ENCODE measurements at places on chromosomes 3 and 15.

DNA sequence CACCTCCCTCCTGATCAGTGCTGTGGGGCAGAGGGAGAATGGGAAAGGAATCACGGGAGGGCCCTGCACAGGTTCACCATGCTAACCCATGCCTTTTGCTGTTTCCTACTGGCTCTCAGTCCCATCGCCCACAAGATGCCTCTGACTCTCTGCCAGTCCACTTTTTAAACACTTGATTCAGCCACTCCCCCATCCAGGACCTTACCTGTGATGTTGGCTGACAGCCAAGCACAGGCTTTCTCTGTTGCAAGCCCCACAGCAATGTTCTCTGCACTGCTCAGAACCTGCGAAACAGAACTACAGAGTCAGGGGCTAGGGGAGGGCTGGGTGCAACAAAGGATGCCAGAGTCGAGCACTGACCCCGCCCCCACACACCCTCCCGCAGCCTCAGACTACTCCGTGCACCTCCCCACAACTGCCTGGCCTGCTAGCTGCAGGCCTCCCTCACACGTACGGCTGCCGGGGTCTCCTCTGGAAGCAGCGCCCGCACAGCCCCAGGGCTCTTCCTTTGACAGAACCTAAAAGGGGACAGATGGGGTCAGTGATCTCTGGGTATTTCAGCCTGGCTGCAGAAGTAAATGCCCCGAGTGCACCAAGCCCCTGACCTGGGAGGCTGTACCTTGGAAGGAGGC lies 9.1 kb downstream of the CDAN1 start:
- peaks cover 2% of the 10 kb centered on the region for H3K27me3 ChIP-seq
- peaks cover 26% of the 10 kb centered on the region for H3K36me3 ChIP-seq
- no peak overlapping the region for H3K4me3 ChIP-seq
- no peak for DNase-seq
- peaks cover 6% of the 10 kb centered on the region for H3K4me1 ChIP-seq

- H3K36me3 ChIP-seq = peaks cover 30% of the 10 kb centered on the region
- H3K4me3 ChIP-seq = no peak overlapping the region
- H3K4me1 ChIP-seq = peaks cover 41% of the 10 kb centered on the region
- DNase-seq = no peak
- H3K27ac ChIP-seq = no peak overlapping the region
- H3K27me3 ChIP-seq = no peaks in the 10 kb centered on the region
These were observed 68.8 kb downstream of the TJP1 start for GRCh38 chr15:29753506-29753905.

- H3K4me1 ChIP-seq = no peaks in the 10 kb centered on the region
- no peak overlapping the region for H3K4me3 ChIP-seq
- no peaks in the 10 kb centered on the region for H3K36me3 ChIP-seq
- H3K27ac ChIP-seq = no peak overlapping the region
These were observed 103.6 kb downstream of the CACNA2D3 start for GRCh38 chr3:54225841-54226528.

DNA sequence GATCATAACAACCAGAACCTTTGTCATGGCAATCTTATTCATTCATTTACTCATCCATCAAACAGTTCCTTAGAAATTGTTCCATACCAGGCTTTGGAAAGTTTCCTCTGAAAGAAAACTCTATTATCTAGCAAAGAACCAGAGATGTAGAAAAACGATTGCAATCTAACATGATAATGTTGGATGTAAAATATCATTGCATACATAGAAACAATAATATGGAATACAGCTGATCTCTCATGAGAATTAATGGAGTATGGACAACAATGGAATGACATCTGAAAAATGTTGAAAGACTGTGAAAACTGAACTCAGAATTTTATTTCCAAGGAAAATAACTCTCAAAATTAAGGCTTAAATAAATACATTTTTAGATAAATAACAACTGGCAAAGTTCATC lies 665.4 kb downstream of the NLGN1 start:
- H3K27ac ChIP-seq = no peak overlapping the region
- H3K4me1 ChIP-seq = peaks cover 14% of the 10 kb centered on the region
- DNase-seq = no peak
- no peaks in the 10 kb centered on the region for H3K27me3 ChIP-seq
- no peak overlapping the region for H3K4me3 ChIP-seq
